CD4-positive, alpha-beta T cell (primary cell): ENCODE measurements at places on chromosomes 4 and X.

GRCh38 chr4:1004557-1005485 is 6.6 kb upstream of the FGFRL1 start:
- DNase-seq: no peak

DNA sequence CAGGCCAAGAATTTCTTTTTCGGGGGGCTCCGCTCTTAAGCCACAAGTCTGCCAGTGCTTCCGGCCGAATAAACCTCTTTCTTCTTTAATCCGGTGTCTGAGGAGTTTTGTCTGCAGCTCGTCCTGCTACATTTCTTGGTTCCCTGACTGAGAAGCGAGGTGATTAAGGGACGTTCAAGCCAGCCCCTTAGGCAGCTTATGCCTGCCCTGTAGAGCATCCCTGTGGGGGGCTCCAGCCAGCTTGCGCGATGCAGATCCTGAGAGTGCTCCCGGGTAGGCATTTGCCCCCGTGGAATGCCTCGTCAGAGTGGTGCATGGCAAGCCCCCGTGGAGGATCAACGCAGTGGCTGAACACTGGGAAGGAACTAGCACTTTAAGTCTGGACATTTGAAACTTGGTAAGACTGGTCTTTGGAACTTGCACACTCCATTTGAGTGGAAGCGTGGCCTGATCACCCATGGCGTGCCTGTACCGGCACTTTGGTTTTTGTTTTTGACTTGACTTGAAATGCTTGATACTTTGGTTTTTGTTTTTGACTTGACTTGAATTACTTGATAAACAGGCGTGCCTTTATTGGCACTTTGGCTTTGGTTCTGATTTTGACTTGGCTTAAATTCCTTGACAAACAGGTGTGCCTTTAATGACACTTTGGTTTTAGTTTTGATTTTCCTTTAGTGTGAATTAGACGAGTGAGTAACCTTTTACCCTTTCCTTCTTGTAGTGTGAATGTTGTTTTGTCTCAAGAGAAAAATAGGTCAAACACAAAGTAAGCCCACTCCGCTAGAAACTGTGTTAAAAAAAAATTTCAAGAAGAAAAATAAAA is 6.1 kb downstream of the ACOX3 start:
- DNase-seq: peak; percentile 9

DNA sequence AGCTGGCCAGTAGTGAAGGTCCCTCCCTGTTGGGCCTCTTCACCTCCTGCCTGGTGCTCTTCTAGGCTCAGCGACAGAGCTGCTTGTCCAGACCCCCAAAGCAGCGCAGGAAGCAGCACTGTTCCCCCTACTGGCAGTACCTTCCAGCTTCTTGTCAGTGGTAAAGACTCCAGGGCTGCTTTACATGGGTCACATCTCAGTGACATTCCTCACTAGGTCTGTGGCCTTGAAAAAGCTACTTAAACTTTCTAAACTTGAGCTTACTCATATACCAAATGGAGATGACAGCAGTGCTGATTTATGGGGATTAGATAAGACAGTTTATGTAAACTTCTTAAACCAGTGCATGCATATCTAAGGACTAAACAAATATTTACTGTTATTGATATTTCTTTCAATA is 117.3 kb downstream of the FAT4 start:
- no peak for DNase-seq

- DNase-seq: no peak
Observed at GRCh38 chrX:31126205-31126604, 54.4 kb upstream of the FTHL17 start.

- DNase-seq: no peak
Observed at GRCh38 chr4:4671774-4672349, 130.0 kb upstream of the STX18 start.

- peak; percentile 18 for DNase-seq
Observed at GRCh38 chr4:1717129-1718094, 3.7 kb downstream of the TMEM129 start.

DNA sequence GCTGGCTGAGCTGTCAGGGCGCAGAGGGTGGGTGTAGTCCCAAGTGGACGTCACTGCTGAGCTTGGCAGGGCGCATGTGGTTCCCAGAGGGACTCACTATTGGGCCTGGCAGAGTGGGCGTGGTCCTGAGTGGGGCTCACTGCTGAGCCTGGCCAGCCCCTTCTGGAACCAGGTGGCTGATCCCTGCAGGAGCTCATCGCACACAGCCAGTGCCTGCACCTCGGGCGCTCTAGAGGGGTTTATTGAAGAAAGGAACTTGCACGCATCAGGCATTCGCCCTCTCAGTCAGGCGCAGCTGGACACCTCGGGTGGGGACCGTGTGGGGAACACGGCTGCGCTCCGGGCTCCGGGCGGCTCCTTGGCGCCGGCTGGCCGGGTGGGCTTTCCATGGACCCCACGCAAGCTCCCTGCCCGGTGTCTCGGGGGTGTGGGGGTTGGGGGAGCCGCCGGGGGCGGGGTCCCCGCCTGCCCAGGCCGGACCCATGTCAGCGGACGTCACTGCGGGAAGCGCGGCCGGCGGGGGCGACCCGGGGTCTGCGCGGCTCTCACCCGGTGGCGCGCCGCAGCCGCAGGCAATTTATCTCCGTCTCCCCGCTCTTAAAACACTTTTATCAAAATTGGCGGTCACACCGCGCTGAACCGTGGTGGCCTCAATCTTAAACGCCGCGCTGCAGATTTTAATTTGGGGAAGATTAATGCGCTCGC is 65.4 kb upstream of the NKX1-1 start:
- no peak for DNase-seq

- no peak for DNase-seq
Observed at GRCh38 chr4:119040261-119040660, 95.4 kb upstream of the MYOZ2 start.

GRCh38 chr4:4995103-4995907 is 24.0 kb downstream of the CYTL1 start:
- no peak for DNase-seq

DNA sequence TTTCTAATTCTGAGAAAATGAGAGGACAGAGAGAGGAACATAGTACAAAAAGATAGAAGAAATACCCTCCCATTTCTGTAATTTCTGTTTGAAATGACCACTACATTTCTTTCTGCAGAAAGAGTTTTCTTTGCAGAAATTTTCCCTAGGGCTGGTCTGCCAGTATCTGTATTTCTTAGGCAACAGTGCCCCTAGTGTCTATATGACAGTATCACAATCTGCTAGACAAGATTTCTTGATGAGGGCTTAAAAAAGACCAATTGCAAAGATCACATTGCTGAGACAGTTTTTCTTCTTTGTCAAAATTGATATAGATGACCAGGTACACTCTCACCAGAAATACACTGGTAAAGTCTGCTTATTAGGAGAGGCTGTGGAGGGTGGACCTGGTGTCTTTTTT is 81.0 kb upstream of the ZDHHC15 start:
- no peak for DNase-seq

- no peak for DNase-seq
Observed at GRCh38 chrX:13428053-13428786, 108.4 kb upstream of the ATXN3L start.

- no peak for DNase-seq
Observed at GRCh38 chrX:41003506-41004270, 81.6 kb upstream of the USP9X start.

DNA sequence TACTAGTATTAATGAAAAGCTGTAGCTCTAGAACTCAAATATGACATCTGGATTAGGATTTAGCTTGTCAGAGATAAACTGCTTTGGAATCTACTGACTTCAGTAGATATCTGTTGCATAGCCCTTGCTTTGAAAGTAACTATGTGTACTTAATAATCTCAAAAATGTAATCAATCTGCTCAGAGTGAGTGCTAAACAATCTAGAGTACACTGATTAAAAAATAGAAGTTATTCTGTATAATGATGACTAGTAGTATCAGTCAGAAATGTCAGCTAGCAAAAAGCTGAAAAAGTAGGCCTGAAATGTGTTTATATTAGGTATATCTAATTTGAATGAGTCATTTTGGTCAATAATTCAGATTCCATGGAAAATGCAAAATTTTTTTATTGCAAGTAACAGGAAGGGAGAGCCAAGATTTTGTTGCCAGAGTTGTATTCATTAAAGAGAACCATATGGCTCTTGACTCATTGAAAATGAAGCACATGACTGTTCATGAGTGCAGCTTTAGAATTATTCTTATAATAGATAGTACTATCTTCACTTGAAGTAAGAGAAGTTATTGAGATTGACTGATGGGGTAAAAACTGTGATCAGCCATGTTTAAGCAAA is 20.0 kb downstream of the CLCN3 start:
- DNase-seq: no peak

DNA sequence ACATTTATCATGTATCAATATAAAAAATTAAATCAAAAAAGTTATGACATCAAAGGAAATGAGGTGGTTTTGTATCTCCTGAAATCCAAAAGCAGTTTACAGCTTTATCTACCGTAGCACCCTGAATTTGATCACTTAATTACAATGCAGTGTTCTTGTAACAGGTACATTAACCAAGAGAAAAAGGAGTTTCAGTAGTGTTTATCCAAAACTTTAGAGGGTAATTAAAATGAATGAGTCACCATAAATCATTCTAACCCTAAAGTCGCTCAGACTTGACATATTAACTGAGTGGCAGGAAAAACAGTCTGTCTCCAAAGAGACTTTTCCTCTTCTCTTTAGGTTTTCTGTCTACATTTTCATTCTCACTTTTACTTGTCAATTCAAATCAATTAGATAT is 907.6 kb upstream of the EPHA5 start:
- DNase-seq: no peak

DNA sequence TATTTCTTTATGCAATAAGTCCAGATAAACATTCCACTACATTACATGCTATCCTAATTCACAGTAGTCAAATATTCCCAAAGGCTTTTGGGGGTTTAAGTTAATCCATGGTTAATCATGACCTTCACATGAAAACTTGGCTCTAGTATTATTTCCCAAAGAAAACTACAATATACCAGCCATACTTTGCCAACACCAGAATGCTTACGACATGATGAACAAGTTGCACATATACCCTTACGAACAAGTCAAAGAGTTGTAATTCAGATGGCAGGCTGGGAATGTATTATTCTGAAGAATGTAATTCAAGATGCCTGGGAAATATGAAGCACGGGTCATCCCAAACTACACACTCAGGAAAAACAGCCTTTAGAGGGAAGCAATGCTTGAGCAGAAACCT is 499.6 kb downstream of the PPARGC1A start:
- no peak for DNase-seq

DNA sequence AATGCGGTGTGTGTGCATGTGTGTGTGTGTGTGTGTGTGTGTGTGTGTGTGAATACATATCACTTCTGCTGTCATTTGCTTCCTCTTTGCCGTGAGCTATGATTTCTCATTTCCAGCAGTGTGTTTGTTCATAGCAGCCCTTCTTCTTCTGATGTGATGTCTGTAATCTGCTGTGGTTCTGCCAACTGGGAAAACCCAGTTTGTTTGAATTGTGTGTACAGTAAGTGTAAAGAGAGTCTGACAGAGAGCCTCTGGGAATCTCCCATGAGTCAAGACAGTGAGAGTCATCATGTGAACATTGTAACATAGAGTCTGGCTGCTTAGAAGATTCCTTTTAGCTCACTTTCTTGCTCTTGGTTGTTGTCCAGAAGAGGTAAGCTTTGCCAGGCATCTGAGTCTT is 8.4 kb upstream of the NWD2 start:
- no peak for DNase-seq

GRCh38 chr4:162586266-162586665 is 422.5 kb upstream of the FSTL5 start:
- no peak for DNase-seq
